ENCODE measurements at places on chromosomes 11 and 22.

GRCh38 chr11:26143566-26144290, 188.2 kb upstream of the ANO3 start:
- no peak for ATAC-seq

GRCh38 chr11:131762346-131763110, 392.1 kb downstream of the NTM start:
- ATAC-seq, result no peak

- ATAC-seq, result peak; percentile 39
These were observed 94.0 kb upstream of the APOA1 start for GRCh38 chr11:116931206-116931953.

- no peak for ATAC-seq
These were observed 18.2 kb upstream of the MOB2 start for GRCh38 chr11:1504581-1505290.

- no peak for ATAC-seq
These were observed 8.6 kb downstream of the MOB2 start for GRCh38 chr11:1478011-1478410.

DNA sequence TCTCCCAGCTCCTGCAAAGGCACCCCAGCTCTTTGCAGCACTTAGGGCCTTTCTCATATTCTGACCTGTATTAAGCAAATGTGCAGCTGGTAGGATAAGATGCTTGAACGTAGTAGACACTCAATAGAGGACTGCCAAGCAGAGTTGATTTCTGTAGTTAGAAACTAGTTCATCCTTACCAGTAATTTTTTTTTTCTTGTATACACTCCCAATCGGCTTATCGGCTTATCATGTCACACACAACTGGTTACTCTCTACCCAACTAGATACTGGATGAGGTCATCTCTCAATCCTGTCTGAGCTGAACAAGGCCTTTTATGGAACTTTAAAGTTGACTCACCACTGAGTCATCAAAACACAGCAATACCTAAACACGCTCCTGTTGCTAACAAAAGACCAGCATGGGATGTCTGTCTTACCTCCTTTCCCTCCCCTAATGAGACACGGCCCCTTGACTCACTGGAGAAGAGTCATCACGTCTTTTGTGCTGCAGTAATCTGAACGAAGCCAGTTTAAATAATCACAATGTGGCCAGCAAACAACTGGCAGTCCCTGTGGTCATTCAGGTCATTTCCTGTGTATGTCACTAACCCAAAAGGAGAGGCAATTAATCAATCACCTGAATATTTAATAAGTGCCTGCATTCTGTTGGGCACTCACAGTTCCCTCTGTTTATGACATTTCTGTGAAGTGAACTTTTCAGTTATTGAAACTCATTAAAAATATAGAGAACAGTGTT, 7.5 kb upstream of the WEE1 start:
- ATAC-seq, result peak; percentile 89

DNA sequence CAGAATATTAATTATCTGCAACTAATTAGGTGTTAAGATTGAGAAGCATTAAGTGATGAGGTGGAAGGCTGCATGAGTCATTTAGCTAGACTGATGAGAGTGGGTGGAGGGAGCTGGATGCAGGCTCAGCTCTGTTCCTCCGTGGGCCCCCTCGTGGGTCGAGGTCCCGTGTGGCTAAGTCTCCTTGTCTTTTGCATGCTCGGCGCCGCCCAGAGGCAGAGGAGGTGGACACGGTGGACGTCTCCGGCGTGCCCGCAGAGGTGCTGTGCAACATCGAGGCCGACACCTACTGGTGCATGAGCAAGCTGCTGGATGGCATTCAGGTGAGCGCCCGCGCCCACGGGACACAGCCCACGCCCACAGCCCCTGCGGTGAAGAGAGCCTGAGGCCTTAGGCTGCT, 211.6 kb downstream of the TBC1D22A start:
- no peak for ATAC-seq

DNA sequence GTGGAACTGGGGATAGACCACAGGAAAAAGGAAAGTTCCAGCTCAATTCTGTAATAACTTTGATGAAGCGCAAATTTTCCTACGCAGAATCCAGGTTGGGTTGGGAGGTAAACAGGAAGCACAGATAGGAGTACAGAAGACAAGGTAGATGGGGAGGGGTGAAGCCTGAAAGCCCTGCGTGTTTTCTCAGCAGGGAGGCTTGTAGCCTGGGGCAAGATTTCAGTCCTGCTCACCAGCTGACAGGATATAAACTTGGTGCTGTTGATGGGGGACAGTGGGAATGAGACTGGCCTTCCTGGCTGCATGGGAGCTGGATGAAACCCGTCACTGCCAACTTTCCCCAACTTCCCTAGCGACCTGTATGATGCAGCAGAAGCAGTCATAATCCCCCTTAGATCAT, 114.9 kb downstream of the ARHGAP32 start:
- ATAC-seq, result no peak

DNA sequence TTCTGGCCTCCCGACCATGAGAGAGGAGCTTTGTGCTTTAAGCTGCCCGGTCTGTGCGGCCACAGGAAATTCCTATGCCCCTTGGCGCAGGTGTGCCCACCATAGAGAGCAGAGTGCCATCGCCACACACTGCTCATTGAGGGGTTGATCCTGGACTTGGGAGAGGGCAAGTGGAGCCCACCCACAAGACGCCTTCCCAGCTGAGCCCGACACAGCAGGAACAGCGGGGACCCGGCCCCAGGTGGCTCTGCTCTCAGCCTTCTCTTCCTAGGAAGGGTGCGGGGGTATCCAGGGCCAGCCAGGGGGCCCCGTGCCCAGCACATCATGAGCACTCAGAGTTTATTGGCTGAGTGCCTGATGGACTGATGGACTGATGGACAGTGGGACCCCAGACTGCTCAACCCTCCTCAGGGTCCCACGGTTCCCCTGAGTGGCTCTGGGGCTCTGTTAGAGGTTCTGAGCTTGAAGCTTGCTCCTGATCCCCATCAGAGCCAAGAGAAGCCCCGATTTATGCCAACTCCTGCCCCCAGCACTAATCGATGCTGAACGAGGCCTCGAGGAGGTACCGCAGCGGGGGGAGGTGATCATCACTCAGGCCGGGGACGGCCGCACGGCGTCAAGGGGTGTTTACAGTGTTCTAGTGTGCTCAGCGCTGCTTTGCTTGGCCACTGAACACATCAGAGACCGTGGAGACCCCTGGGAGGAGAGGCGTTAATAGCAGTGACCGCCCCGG, 13.5 kb upstream of the MRGPRD start:
- ATAC-seq, result no peak

DNA sequence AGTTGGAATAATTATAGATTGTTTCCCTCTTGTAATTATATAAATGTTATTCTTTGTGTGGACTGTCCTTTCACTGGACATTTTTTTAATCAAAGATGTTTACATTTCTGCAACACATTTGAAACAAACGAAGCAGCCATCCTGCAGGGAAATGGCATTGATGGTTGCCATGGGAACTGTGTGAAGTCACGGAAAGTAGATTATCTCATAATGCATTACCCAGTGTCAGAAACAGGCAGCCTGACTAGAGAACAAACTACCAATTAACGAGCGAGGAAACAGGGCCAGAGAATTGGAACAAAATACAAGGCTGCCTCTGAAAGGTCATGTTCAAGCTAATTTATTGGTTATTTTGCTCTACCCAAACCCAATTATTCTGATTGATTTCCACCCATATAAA, 96.9 kb upstream of the LARGE1 start:
- no peak for ATAC-seq

GRCh38 chr11:64316672-64317324, 561 bp downstream of the TRMT112 start:
- ATAC-seq, result no peak

GRCh38 chr11:42054351-42054900, 595.0 kb upstream of the LRRC4C start:
- ATAC-seq, result no peak

DNA sequence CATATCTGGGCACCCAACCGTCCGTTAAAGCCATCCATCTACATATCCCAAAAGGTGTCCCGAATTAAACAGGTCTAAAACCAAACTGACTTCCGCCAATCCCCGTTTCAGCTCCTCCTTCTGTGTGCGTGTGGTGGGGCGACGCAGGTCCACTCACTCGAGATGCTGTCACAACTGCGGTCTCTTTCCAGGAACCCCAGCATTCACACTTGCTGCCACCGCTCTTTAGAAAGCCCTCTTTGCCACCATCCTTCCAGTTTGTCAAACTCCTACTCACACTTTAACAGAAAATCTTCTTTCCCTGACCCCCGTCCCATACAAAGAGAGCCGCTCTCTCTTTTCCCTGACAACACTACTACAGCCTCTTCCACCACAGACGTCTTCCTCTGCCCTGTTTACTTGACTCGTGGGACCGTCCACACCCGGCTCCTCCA, 467 bp downstream of the ESS2 start:
- ATAC-seq, result no peak

- peak; percentile 29 for ATAC-seq
These were observed 865 bp downstream of the RBM14 start for GRCh38 chr11:66617155-66617834.

DNA sequence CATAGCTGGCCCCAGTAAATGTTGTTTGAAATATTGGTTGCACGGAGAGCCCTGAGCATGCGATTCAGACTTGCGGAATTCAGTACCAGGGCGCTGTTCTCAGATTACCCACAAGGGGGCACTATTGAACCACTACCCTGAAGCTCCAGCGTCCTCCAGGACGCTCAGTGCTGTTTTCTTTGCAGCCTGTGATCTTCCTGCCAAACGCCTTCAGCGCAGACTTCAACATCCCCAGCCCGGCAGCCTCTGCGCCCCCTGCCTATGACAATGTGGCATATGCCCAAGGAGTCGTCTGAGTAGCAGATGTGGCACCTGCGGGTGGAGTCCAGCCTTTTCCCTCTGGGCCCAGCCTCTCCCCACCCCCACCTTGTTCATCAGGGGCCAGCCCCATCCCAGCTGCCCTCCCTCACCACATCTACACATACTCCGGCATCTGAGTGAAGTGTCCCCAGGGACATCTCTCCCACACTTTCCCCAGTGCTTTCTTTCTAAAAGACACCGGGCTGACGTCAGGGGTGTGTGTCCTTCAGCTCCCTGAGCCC, 9.6 kb upstream of the MS4A10 start:
- peak; percentile 85 for ATAC-seq

GRCh38 chr11:69881467-69882269, 62.5 kb upstream of the FGF3 start:
- no peak for ATAC-seq

- ATAC-seq, result no peak
These were observed 47.1 kb downstream of the BMAL1 start for GRCh38 chr11:13324709-13325108.

- ATAC-seq, result no peak
These were observed 1.1 kb upstream of the SCT start for GRCh38 chr11:628056-628455.

DNA sequence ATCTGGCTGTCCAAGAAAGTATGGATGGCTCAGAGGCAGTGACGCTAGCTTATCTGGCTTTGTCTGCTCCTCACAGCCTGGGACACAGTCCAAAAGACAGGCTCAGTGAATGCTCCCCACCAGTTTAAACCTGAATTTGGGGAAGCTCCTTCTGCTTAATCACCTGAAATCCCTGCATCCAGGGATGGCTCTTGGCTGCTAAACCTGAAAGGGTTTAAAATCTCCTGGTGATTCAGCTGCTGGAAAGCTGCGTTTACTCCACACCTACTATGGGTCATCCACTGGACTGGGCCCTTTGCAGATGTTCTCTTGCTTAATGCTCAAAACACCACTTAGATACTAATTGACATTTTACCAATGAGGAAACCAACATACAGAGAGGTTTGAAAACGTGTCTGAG, 302.0 kb upstream of the NARS2 start:
- ATAC-seq, result no peak

- ATAC-seq, result no peak
These were observed 40.3 kb upstream of the RASSF10 start for GRCh38 chr11:12968826-12969225.

GRCh38 chr11:59218319-59218718, 5.6 kb upstream of the MPEG1 start:
- no peak for ATAC-seq

- ATAC-seq, result peak; percentile 32
These were observed 532 bp downstream of the BET1L start for GRCh38 chr11:206526-207207.

DNA sequence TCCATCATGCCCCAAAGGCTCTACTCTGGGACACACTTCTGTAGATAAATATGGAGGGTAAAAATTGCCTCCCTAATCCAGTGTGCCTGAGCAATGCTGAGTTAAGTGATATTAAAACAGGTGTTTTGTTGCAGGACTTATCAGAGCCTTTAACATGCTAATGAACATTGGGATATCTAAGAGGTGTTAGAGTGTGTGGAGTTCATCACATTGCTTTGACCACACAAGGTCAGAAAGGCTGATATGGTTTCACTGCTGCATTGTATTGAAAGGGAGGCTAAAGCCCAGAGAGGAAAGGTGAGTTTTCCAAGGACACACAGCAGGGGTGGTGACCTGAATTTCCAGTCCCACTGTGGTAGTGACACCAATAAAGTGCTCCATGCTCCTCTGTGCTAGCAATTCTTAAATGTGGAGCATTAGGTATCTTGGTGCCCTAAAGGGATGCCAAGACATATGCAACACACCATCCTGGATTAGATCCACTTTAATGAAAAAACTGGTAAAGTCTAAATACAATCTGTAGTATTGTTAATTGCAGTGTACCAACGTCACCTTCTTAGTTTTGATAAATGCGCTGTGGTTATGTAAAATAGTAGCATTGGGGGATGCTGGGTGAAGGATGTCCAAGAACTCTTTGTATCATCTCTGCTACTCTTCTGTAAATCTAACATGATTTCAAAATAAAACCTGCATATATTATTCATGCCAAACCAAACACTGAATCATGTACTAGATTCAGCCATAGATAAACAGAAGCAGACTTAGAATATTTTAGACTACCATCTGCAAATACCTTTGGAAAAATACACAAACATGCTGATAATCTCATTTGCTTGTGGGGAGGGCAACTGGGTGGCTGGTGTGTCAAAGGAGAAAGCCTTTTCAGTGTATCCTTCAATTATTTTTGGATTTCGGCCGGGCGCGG, 45.8 kb downstream of the MIAT start:
- ATAC-seq, result no peak

- no peak for ATAC-seq
These were observed 5.0 kb downstream of the ASCL2 start for GRCh38 chr11:2265396-2265795.

- no peak for ATAC-seq
These were observed 27.8 kb upstream of the CARS1 start for GRCh38 chr11:3085052-3085451.

DNA sequence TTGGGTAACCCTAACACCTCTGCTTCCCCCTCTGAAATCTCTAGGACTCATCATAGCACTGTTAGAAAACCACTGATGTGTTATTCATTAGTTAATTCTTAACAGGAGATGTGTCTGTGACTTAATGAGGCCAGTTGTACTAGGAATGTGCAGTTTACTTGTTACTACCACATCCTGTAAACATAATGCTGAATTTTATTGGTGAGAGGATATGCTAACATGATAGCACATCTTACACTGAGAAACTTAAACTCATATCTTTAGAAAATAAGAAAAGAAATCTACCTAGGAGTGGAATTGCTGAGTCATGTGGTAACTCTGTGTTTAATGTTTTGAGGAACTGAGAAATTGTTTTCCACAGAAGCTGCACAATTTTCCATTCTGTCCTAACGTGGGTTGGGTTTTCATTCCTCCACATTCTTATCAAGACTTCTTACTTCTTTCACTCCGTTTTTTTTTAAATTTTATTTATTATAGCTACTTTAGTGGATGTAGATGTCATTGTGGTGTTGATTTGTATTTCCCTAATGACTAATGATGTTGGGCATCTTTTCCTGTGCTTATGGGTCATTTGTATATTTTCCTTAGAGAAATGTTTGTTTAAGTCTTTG, 33.7 kb downstream of the RNF121 start:
- ATAC-seq, result no peak

GRCh38 chr11:96186806-96187205, 156.2 kb downstream of the MAML2 start:
- ATAC-seq, result no peak

GRCh38 chr11:49995565-49995964, 13.2 kb upstream of the OR4C12 start:
- ATAC-seq, result no peak
